ENCODE measurements at places on chromosomes 7 and 10.

GRCh38 chr10:19638182-19638895 is 177.9 kb upstream of the PLXDC2 start:
- no peak for DNase-seq

DNA sequence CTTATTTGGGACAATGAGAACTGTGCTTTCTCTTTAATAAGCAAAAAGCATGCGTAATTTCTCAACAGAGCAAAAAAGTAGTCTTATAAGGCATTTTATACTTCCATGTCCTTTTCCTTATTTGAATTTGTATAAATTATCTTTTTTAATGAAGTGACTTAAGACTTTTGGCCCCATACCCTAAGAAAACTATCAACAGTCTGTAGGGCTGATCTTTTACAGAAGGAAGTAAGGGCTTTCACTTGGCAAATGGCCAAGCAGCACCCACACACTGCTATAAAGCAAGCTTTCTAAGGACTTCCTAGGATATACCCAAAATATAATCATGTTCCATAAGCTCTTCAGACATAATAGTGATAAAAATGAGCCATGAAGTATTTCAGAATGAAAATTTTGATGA is 3.4 kb downstream of the CRPPA start:
- no peak for DNase-seq

GRCh38 chr7:26627891-26628341 is 236.5 kb downstream of the SKAP2 start:
- no peak for DNase-seq

DNA sequence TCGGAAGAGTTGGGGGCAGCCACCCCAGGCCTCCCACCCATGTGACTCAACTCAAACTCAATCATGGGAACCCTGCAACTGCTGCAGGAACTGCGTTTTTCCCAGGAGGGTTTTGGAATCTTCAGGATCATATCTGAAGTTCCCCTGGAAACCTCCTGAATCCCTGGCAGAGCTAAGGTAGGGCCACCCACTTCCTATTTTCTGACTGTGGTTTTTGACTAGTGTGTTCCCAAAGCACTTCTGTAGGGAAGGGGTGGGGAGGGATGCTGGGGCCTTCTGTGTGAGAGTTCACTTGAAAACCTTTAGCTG is 127.6 kb upstream of the UNC5B start:
- DNase-seq, result no peak

- DNase-seq, result no peak
These were observed 9.3 kb upstream of the PNPLA8 start for GRCh38 chr7:108535257-108535656.

DNA sequence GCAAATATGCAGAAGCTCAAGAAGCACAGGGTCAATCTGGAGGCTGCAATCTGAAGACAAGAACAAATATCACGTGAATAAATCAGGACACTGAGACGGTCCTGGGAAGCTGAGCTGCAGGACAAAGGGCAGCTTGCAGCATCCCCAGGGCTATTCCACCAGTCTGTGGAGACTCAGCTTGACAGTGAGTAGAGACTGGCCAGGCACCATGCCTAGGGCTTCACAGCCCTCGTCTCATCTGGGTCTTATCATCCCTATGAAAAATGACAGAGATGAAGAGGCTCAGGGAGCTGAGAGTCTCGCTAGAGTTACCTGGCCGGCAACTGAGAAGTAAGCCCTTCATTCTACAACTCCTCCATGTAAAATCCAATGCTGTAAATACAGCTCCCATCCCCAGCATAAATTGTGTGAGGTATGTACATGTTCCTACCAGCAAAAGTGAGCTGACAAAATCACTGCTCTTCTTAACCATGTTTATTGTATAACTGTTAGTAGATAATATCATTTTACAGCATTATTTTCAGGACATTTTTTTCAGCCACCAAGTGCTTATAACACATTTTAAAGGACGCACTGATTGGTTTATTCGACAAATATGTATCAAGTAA is 186.6 kb upstream of the IGFBP3 start:
- no peak for DNase-seq

GRCh38 chr7:30446266-30446665 is 32.3 kb downstream of the NOD1 start:
- no peak for DNase-seq

- DNase-seq, result no peak
These were observed 1.0 kb downstream of the CACNA2D1 start for GRCh38 chr7:82442492-82443035.

GRCh38 chr7:13407911-13408310 is 581.6 kb downstream of the ETV1 start:
- no peak for DNase-seq

DNA sequence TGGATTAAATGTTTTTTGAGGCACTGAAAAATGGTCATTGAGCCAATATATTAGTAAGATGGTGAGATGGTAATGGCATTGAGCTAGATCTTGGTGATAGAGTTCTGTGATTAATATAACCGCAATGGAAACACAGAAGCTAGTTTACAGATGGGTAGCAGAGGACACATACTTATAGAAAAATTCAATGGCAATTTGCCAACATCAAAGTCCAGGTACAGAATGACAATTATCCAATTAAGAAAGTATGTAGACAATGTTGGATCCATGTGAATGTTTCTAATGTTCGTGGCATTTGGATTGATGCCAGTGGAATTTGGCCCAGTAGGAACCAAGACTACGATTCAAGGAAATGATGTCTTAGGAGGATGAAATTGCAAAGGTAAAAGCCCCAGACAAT is 187.8 kb downstream of the GNAT3 start:
- no peak for DNase-seq

GRCh38 chr10:88036126-88036525 is 172.7 kb downstream of the PTEN start:
- no peak for DNase-seq

DNA sequence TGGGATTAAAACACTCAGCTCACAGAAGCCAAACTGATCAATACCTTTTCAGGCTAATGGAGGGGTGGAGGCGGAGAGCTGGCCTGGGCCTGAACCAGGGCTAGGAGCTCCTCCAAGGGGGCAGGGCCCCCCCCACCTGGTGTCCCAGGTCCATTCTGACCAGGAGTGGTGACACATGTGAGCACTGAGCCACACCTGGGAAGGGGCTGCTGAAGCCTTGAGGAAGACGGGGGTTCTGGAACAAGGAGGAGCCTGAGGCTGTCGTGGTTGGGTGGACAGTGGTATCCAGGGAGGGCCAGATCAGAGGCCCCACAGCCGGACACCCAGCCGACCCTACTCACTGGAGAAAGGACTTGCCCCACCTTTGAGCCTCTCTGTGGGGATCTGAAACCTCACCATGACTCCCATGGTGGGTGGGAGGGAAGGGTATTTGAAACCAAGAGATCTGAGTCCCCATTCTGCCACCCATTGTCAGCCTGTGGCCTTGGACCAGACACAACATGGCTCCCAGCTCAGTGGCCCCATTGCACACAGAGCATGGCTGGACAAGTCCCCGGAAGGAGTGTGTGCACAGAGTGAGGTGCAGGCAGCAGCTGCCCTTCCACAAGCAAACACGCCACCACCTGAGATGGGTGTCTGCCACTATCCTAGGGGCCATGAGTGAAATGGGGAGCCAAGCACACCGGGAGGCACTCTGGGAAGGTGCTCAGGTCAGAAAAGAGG is 12.4 kb downstream of the TMEM273 start:
- no peak for DNase-seq

All from MM.1S (cell line).